Osteoblast (primary cell): ENCODE measurements at places on chromosomes 4 and X. TPM values are rescaled to one million over a fixed set of nuclear protein-coding genes. Genes with fewer than 3 reads are reported as not detected.

The TRPC5OS gene
- not detected in 2 replicates for total RNA-seq

GRCh38 chrX:57266871-57267270 lies 19.6 kb upstream of the FAAH2 start:
- no peak overlapping the region for H3K4me3 ChIP-seq
- no peaks in the 10 kb centered on the region for H3K27me3 ChIP-seq
- no peak overlapping the region for H3K27ac ChIP-seq
- no peaks in the 10 kb centered on the region for H3K36me3 ChIP-seq
- DNase-seq = no peak

GRCh38 chr4:26525136-26525770 lies 35.0 kb upstream of the CCKAR start:
- H3K27me3 ChIP-seq = no peaks in the 10 kb centered on the region
- peaks cover 23% of the 10 kb centered on the region for H3K4me1 ChIP-seq
- no peak overlapping the region for H3K4me3 ChIP-seq
- DNase-seq = no peak

GRCh38 chr4:82715731-82716617 lies 82.6 kb downstream of the SCD5 start:
- DNase-seq = peak; percentile 90
- H3K27me3 ChIP-seq = no peaks in the 10 kb centered on the region
- no peaks in the 10 kb centered on the region for H3K4me1 ChIP-seq
- H3K4me3 ChIP-seq = peak overlapping the region; percentile 16
- no peaks in the 10 kb centered on the region for H3K36me3 ChIP-seq
- H3K27ac ChIP-seq = peak overlapping the region; percentile 33

DNA sequence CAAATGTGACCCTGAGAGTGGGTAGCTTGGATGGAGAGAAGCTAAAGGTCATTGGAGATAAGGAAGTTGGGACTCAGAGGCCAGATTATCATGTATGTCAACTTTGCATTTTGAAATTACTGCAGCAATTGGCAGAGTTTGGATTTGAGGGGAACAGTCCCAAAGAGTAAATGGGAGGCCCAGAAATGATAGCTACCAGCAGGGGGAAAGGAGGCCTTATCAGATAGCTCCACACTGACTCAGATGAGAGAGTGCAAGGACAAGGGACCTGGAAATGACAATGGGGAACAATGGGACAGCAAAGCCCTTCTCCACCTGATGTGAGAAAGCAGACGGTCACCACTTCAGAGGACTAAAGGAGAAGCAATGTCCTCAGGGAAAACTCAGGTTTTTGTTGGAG lies 201.5 kb upstream of the JADE1 start:
- H3K36me3 ChIP-seq = no peaks in the 10 kb centered on the region
- H3K4me1 ChIP-seq = peaks cover 3% of the 10 kb centered on the region
- H3K27ac ChIP-seq = no peak overlapping the region
- no peaks in the 10 kb centered on the region for H3K27me3 ChIP-seq
- H3K4me3 ChIP-seq = no peak overlapping the region
